B cell (primary cell): ENCODE measurements at places on chromosomes 3 and 15. TPM values are rescaled to one million over a fixed set of nuclear protein-coding genes. Genes with fewer than 3 reads are reported as not detected.
A peak's percentile ranks its signal among the peaks of the same experiment; 100 is the strongest.

DNA sequence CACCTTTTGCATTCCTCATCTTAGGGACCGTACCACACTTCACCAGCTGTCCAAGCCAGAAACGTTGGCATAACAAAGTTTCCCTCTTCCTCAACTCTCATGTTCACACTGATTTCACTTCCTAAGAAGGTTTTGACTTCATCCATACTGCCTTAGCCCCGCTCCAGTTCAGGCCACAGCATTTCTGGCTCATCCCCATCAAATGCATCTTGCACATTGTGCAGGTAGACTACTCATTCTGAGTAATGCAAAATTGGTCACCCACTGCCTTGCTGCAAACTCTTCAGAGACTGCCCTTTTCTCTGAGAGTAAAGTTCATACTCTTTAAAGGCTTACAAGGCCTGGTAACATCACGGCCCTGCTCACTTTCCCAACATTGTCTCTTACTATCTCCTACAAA is 8.8 kb downstream of the NUSAP1 start:
- DNase-seq, result no peak

ALDH1L1 gene
- total RNA-seq, result not detected in 2 replicates

SLC27A2 gene
- 0.41 and 0.49 TPM in 2 replicates for total RNA-seq

CALML4 gene
- total RNA-seq, result 4.0 and 4.2 TPM in 2 replicates

DNA sequence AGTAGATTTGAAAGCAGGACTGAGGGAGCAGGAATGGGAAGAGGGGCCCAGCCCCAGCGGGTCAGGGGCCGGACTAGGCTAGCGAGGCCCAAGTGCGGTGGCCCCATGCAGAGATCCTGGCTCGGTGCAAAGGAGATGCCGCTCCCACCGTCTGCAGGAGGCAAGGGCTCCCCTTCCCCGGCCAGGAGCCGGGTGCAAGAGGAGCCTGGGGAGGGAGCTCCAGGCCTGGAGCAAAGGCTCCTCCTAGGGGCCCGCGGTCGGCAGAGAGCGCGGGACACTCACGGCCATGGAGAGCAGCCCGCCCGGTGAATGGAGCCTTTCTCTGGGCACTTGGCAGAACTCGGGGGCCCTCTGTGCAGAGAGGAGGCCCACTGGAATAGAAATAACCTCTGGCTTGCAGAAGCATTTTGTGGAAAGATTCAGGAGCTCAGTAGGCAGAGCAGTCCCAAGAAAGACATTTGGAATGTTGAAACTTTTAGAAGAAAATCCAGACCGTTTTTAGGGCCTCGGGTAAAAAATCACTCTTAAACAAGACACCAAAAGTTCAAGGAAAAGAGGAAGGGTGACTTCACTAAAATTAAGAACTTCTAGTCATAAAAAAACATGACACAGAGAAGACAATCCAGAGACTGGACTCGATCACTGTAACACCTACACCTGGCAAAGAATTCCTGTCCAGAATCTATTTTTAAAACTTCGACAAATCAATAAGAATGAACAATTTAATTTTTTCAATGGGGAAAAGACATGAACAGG is 43.0 kb upstream of the USP3 start:
- no peak for DNase-seq

DNA sequence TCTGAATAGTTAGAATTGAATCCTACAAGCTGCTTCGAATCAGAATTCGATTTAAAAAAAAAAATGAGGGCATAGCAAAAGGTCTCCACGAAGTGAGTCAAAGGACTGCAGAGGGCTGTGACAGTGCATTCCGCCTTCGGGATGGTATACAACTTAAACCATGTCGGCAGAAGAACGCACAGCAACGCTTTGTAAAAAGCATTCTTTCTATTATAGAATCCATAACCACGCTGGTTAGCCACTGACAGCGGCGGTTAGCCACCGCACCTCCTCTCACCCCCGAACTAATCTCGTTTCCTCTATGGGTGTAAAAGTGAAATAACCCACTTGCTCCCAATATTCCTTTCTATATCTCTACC is 664 bp upstream of the PIK3CA start:
- no peak for DNase-seq

GRCh38 chr3:42166214-42166613 is 75.1 kb downstream of the TRAK1 start:
- DNase-seq, result no peak

GRCh38 chr3:139394116-139394515 is 4.7 kb upstream of the COPB2 start:
- no peak for DNase-seq

GRCh38 chr3:124442463-124442862 is 287.8 kb upstream of the UMPS start:
- DNase-seq, result no peak

CLDN18 gene
- total RNA-seq, result not detected in 2 replicates

- DNase-seq, result peak; percentile 57
Observed at GRCh38 chr15:59237119-59237855, 30.6 kb downstream of the LDHAL6B start.

WDR93 gene
- 0.12 and 0.29 TPM in 2 replicates for total RNA-seq

CISH gene
- total RNA-seq, result 2.3 and 2.4 TPM in 2 replicates

GRCh38 chr15:92958105-92958504 is 58.0 kb downstream of the CHD2 start:
- no peak for DNase-seq

GRCh38 chr3:99954914-99955644 is 137.4 kb downstream of the CMSS1 start:
- no peak for DNase-seq

GRCh38 chr15:74400313-74400860 is 32.9 kb upstream of the CYP11A1 start:
- DNase-seq, result no peak
